ENCODE measurements at places on chromosomes 3 and 15. TPM values are rescaled to one million over a fixed set of nuclear protein-coding genes. Genes with fewer than 3 reads are reported as not detected.

DNA sequence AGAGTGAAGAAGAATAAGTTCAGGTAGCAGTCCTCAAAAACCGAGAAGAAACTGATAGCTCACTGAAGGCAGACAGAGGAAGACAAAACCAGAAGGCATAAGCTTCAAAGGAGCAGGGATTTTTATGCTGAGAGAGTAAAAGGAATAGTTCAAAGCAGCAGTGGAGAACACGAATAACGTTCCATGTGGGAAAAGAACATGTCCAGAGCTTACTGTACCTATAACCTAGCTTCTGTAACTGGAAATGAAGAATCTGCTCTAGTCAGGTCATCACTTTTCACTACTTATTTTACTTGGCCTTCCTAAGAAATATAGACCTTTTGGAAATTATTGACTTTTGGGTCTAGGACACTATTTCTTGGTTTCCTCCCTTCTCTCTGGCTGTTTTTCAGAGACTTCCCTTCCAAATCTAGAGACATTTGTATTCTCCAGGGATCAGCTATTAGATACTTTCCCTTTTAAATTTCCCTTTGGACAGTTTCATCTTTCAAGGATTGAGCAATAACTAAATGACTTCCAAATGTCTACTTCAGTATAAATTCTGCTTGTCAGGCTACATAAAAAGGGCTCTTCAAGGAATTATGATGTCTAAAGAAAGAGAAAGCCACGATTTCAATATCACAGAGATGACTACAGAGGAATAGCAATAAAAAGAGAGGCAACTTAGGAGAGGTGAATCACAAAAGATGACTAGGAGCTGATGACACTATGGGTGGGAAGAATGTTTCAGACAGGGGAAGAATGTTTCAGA lies 46.7 kb downstream of the UBE3A start:
- no peak for DNase-seq

- no peak for DNase-seq
Observed at GRCh38 chr3:66629982-66630368, 129.2 kb upstream of the LRIG1 start.

GRCh38 chr3:23949784-23950183 lies 4.7 kb downstream of the NR1D2 start:
- no peak for DNase-seq

DNA sequence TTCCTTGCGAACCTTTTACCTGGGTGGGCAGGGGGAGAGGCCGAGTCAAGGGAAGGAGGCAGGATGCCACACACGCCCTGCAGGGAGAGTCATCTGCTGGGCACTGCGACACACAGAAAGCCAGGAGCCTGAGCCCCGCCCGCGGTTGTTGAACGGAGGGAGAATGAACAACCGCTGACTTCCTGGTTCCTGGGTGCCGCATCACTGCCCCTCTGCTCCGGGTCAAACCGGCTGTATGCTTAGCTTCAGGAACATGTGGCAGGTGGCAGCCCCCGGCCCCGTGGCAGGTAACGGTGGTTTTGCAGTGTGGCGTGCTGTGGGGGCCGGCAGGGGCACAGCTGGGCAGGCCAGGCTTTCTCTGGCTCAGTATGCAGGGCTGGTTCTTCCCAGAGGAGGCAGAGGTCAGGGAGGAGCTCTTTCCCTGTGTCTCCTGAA lies 33.4 kb downstream of the APBA2 start:
- no peak for DNase-seq

DNA sequence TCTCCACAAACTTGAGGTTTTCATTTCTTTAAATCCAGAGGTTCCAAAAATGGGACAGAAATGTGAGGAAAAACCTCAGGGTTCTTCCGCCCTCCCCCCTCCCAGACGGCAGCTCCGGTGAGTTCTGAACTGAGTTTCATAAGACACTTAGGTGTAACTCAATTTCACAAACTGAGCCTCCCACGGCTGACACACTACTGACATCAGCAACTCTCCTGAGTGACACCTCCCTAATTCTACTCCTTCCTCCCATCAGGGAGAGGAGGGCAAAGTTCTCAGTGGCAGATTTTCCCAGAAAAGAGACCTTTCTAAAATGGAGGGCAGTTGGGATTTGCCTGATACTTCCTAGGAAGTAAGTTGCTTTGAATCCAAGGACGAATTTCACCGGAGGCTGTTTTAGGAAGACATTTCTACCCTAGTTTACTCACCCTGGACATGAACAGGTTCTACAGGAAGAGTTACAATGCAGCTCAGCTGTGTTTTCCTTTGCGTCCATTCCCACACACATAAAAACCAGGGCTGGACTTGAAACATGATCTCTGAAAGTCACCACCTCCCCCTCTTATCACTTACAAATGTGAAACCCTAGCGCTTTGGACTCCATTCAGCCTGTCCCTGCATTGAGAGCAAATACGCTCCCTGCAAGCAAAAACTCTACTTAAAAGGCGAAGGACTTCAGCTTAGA lies 78.1 kb upstream of the LMOD3 start:
- DNase-seq, result peak; percentile 73

GRCh38 chr3:2543247-2543646 lies 444.6 kb downstream of the CNTN4 start:
- no peak for DNase-seq

- no peak for DNase-seq
Observed at GRCh38 chr3:175266478-175266877, 407.3 kb downstream of the NAALADL2 start.

DNA sequence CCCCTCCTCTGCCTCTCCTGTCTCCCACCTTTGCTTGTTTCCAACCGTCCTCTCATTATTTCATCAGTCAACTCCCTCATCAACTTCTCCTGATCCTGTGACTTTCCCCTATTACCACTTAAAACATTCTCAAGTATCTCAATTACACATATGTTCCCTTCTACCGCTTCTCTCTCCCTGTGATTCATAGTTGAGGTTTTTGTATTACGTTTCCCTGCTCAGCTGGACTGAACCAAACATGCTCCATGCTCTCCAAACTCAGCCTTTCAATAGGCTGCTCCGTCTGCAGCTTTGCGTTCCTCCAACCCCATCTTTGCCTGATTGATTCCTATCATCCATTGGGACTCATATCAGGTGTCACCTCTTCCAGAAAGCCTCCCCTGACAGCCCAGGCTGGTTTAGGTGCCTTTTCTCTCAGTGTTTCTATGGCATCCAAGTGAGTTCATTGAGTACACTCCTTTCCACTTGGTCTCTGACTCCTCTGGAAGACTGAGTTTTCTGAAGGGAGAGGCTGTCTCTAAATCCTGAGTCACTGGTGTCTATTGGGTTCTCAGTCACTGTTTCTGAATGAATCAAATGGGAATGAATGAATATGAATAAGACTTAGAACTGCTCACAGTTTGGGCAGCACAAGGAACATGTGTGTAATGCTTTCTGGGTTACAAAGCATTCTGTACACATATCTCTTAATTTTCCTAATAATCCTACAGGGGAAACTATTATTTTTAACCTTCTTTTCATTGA lies 56.4 kb downstream of the PLD1 start:
- DNase-seq, result no peak

- no peak for DNase-seq
Observed at GRCh38 chr15:22795206-22796063, 9.0 kb downstream of the NIPA1 start.

DNA sequence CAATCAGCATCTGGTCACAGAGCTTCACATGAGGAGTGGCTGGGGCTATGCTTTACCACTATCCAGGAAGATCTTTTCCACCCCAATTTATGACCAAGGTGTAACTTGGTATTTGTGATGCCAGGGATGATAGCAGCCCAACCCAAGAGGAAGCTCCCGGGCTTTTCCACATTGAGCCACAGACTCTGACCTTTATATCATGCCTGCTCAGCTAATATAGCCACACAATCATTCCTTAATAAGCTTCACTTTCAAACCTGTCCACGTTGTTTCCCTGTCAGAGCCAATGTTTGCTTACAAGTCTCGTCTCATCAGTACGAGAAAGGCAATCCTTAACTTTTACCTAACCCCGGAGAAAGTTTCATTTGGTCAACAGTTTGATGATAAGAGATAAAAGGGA lies 330.9 kb downstream of the SHQ1 start:
- DNase-seq, result no peak

GRCh38 chr3:54573858-54574257 lies 354.0 kb downstream of the LRTM1 start:
- DNase-seq, result no peak

- DNase-seq, result peak; percentile 56
Observed at GRCh38 chr3:169662132-169662842, 1.2 kb downstream of the MECOM start.

GRCh38 chr3:195895078-195895860 lies 13.1 kb downstream of the TNK2 start:
- no peak for DNase-seq

- no peak for DNase-seq
Observed at GRCh38 chr3:117853923-117854668, 1144.5 kb downstream of the TUSC7 start.

DNA sequence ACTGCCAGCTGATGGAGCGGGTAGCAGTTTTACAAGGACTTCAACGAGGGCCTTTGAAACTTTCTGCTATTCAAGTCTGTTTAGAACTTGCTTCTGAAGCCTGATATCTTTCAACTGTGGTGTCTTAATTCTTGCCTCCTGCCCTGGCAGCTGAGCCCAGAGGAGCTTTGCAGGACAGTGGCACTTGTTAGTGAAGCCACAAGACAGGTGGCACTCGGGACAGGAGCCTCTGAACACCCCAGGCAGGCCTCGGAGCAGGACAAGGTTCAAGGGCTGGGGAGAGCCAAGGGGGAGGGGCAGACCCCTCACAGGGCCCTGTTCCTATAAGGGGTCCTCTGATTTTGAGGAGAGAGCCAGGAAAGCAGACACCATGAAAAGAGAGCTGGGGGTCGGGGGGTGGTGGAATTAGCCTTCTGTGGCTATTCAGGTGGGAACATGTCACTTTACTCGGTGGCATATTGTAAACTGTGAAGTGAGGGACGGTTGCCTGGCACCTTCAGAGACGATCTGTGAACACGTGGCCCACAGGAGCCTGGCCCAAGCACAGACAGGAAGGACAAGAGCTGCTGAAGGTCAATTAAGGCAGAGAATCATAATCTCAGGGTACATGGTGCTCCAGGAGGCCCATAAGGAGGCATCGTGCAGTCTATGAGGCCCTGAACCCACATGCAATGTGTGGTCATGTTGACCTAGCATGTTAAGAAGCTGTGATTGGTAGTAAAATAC lies 30.1 kb upstream of the KY start:
- no peak for DNase-seq

DNA sequence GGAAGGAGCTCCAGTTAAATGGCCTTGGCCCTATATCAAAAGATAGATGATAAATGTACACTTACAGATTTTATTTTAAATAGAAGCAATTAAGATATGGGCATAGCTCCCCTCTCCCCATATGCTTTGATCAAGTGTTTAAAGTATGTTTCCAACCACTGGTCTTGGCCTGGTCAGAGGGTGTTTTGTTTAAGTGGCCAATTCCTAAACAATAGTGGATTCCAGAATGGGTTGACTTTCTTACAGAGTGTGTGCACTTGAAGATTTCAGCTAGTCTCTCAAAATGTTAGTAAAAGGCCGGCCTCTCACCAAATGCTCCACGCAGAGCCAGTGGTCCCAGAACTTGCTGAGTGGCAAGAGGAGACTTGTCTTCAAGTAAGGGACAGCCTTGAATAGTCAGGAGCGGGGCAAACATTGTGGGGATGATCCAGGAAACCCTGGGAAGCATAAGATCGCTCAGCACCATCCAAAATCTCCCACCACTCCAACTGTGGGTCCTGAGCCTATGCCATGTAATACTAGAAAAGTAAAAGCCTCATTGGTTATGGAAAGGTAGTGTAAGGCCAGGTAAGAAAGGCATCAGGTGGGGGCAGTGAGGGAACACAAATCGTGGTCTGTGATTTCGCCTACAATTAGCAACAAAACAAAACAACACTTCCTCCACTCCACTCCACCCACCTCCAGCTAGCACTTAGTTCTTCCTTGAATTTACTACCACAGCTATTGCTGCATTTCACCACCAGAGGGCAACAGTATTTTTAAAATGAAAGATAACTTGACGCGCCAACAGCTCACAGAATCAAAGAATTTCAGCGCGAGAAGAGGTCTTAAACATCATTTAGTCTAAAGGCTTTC lies 4.8 kb downstream of the RARRES1 start:
- peak; percentile 62 for DNase-seq

- no peak for DNase-seq
Observed at GRCh38 chr3:128486681-128487537, 6.1 kb downstream of the GATA2 start.

GRCh38 chr3:106809623-106810299 lies 567.5 kb upstream of the CCDC54 start:
- DNase-seq, result no peak

DNA sequence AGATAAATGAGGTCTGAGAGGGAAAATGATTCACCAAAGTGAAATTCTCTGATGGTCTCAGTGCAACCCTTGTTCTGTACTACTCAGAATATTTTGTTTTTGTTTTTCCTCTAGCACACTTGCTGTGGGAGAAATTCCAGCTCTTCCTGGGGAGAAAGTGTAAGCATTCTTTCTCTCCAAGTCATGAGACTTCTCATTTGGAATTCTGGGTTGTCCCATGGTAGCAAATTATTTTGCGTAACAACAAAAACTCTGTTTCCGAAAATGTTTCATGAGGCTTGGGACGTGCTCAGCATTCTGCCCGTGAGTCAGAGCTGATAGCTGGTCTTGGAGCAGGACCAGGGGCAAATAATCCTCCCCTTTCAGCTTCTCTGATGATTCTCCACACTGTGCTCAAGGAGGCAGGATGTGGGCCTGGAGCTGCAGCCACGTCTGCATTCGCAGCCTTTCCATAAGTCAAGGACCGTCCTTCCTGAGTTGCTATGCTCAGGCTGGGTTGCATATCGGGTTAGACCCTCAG lies 70.3 kb downstream of the SENP2 start:
- no peak for DNase-seq

- no peak for DNase-seq
Observed at GRCh38 chr3:171187706-171188290, 161.3 kb upstream of the SLC2A2 start.

DNA sequence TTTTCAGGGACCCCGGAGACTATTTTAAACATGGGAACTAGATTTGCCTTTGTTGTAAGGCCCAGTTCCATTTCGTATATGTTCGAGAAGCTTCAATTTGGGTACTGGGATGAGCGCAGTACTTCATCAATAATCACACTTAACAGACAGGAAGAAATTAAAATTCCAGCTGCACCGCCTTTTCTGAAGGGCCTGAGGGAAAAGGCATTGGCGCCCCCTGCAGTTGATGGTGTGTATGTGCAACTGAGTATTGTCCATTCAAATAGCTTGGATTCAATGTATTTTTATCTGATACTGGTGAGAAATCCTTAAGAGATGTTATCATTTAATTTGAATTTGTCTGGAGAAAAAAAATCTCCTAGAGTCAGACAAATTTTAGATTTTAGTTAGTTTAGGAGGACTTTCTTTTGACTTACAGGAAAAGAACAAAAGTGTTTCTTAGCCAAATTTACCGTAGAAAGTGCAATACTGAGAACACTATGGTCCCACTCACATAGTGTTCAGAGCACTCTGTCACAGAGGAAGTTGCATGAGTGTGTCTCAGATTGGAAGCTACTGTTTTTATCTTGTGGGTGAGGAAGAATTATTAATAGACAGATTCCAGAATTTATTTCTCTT lies 5.4 kb upstream of the ALDH1A2 start:
- no peak for DNase-seq

- no peak for DNase-seq
Observed at GRCh38 chr3:49339581-49339940, 292 bp downstream of the USP4 start.

Gene PDCD6IP
- 176 TPM for polyA plus RNA-seq

Gene GHSR
- polyA plus RNA-seq, result not detected

Gene C3orf18
- 16.0 TPM for polyA plus RNA-seq

Gene SOX14
- not detected for polyA plus RNA-seq

Gene MME
- 446 TPM for polyA plus RNA-seq

Gene ALG3
- 27.9 TPM for polyA plus RNA-seq

Gene REC114
- not detected for polyA plus RNA-seq

Gene TM4SF1
- polyA plus RNA-seq, result 79.2 TPM

Gene GP5
- polyA plus RNA-seq, result 0.72 TPM

Gene GPR176
- 17.5 TPM for polyA plus RNA-seq

Gene PLIN1
- polyA plus RNA-seq, result 0.74 TPM

Gene CNTN3
- polyA plus RNA-seq, result 6.3 TPM

Measured in right renal cortex interstitium (tissue), 3 donors.